Ascending aorta (tissue), 2 donors: ENCODE measurements at places on chromosomes 12 and 14.

DNA sequence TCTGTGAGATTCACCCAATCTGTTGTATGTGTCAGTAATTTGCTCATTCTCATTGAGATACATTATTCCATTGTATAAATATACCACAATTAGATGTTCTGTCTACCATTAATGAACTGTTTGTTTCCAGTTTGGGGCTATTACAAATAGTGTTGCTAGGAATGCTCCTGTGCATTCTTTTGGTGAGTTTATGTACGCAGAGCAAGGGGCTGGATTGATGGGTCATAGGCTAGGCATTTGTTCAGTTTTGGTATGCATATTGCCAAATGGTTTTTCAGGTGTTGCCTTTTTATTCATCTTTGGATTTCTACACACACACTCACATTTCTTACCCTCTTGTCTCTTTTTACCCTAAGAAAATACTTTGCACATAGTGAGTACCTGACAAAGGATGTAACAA, 93.4 kb downstream of the GPATCH2L start:
- DNase-seq: no peak

DNA sequence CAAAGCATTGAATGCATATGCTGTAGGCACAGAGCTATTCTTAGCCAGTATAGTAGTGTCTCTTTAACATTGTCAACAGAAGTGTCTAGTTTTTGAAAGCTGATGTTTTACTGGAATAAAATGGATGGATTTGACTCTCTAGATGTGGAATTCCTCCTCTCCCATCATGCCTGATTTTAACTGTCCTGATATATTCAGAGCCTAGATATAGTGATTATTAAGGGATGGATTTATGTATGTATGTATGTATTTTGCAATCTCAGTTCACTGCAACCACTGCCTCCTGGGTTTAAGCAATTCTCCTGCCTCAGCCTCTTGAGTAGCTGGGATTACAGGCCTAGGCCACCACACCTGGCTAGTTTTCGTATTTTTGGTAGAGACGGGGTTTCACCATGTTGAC, 144.8 kb upstream of the NAV3 start:
- DNase-seq: no peak

GRCh38 chr12:70910666-70911065, 9.9 kb downstream of the PTPRR start:
- no peak for DNase-seq

- no peak for DNase-seq
Measured at GRCh38 chr12:106049546-106049945, 89.2 kb downstream of the NUAK1 start.

DNA sequence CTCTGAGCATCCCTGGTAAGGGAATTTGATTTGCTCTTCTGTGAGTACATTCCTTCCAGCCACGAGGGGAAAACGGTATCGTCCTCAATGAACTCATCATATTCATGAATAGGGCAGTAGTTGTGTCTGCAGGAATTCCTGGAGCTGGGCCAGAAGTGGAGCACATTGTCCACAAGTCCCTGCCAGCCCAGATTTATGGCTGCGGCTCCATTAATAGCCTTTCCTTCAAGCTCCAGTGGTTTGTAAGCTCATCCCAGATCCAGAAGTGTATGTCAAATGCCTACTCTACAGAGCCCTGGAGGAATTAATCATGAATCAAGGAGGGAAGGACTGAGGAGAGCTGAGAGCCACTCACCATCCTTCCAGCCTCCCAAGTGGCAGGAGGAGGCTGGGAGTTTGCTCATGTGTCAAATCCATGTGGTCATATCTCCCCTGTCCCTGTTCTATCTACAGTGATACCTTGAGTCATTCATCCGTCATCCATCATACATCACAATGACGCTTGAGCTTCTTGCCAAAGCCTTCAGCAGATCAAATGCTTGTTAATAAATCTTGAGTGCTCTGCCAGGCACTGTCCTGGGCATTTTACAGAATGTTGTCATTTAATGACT, 65.5 kb downstream of the SVOP start:
- DNase-seq: no peak

GRCh38 chr14:52117111-52117832, 48.4 kb upstream of the NID2 start:
- no peak for DNase-seq

- DNase-seq: no peak
Measured at GRCh38 chr14:89624500-89625156, 207.6 kb upstream of the FOXN3 start.
